Adipocyte (in vitro differentiated cells): ENCODE measurements at places on chromosomes 2 and 18.

- DNase-seq, result no peak
Measured at GRCh38 chr2:233853883-233854240, 473 bp downstream of the HJURP start.

DNA sequence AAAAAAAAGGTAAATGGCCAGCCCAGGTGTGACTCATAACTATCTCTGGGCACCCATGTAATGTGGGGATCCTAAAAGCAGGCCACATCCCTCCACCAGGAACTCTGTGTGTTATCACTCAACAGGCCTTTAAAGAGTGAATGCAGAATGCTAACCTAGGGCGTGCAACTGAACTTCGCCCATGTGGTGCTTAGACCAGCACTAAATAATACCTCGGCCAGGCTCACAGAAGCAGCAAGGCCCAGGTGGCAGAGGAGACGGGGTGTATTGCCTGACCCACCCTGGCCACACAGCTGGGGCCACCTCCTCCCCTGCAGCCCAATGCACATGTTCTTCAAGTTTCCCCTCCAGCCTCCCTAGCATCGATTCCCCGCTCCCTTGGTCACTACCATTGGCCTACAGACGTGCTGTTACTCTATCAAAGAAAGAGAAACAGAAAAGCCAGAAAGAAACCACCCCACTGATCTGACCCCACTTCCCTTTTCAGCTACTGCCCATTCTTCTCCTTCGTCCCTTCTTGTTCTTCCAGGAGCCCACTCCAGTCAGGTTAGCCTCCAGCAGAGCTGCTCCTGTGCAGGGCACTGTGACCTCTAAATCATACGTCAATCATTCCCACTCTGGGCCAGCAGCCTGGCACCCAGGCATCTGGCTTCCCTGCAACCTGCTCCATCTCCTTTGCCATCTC, 22.0 kb downstream of the FAM178B start:
- DNase-seq, result no peak

DNA sequence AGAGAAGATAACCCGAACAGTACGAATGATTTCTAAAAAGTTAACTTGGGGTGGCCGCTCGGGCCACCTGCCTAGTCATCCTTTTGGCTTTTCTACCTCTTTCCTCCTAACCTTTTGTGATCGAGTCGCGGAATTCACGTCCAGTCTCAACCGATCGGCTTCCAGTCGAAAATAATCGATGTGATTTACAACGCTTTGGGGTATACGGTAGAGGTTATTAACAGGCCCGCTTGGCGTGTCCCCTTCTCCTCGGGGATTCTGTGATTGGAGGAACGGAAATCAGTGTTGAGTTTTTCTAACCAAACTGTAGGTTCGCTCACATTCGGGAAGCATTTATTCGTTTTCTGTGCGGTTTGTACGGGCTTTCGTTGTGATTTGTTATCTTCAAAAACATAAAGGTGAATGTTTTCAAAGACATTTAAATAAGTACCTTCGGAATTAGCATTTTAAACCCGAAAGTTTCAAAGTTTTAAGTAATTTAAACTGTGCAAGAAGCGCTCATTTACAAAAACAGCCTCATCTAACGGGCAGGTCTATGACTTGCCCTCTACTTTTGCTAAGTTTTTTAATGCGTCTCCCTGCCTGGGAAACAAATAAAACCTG, 588 bp upstream of the FOXI3 start:
- peak; percentile 18 for DNase-seq

- DNase-seq, result peak; percentile 48
Measured at GRCh38 chr18:58903533-58903932, 38.9 kb downstream of the ZNF532 start.

DNA sequence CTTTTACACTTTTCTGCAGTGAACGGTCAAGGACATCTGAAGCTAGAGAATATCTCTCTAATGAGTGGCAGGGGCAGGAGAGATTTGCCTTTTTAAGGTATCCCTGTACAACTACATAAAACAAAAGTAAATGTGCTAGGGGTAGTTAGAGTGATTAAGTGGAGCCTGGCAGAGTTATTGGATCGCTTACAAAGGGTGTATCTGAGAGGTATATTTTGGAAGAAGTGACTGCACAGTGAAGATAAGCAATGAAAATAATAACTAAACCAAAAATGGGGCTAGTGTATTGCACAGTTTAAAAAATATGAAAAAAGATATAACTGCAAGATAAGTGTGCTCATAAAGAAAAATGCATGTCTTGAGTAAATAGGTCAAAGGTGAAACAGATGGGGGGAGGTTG, 193.5 kb upstream of the EPC2 start:
- DNase-seq, result no peak

GRCh38 chr18:37783771-37784170, 218.2 kb upstream of the CELF4 start:
- no peak for DNase-seq

GRCh38 chr2:25379535-25379934, 37.8 kb upstream of the DNMT3A start:
- no peak for DNase-seq

GRCh38 chr18:48199399-48199798, 209.8 kb downstream of the ZBTB7C start:
- no peak for DNase-seq

DNA sequence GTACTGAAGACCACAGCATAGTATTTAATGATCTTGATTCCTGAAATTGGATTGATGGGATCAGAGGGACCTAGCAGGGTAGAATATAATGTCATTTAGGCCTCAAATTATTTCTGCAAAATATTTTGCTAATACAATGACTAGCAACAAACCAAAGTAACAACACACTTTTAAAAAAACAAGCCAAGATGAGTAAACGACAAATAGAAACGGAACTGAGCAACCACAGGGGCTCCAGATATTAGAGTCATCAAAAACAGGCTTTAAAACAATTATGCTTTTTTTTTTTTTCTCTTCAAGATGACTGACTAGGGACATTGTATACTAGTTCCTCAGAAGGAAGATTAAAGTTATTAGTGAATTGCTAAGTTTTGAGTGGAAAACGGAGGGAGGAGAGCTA, 447.1 kb upstream of the MMADHC start:
- DNase-seq, result no peak

GRCh38 chr18:62279561-62279960, 45.5 kb upstream of the TNFRSF11A start:
- no peak for DNase-seq

DNA sequence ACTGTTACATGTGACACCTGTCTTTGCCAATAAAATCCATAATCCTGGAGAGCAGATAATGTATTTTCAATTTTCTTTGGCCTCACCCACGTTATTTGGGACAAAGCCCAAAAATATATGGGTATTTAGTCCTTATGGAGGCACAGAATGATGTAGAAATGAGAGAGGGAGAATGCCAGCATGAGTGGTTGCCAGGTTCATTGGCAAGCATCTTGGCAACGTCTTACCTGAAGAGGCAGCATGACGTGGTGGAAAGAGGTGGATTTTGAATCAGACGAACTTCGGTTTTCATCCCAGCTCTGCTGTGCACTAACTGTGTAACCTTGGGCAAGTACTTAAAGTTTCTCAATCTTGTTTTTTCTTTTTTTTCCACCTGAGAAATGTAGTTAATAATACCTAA, 969.6 kb upstream of the PIK3C3 start:
- DNase-seq, result no peak

DNA sequence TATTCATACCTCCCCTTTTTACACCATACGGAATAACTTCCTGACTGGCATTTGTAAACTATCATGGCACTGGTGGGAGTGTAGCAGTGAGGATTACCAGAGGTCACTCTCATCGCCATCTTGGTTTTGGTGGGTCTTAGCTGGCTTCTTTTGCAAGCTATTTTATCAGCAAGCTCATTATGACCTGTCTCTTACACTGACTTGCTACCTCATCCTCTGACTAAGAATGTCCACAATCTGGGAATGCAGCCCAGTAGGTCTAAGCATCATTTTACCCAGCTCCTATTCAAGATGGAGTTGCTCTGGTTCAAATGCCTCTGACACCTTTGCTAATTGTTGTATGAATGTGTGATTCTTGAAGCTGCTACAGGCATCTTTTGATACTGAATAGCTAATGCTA, 950.8 kb upstream of the SLC39A10 start:
- DNase-seq, result no peak

- peak; percentile 38 for DNase-seq
Measured at GRCh38 chr2:65722028-65722778, 289.8 kb upstream of the SPRED2 start.

DNA sequence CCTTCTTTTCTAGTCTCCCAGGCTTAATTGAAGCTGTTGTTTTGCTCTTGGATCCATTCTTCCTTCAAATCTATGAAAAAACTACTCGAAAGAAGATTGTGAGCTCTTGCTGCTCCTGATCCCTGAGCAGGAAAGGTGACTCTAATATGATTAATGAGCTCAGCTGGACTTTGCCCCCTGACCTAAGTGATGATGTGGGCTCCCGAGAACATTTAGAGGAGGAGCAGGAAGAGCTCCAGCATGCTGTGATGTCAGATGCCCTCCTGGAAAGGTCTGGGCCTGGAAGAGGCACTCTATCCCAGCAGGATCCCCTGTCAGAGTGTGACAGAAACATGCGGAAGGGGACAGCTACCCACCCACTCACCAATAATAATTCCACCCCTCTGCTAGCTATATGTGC, 117.9 kb upstream of the PELI1 start:
- DNase-seq, result no peak

- no peak for DNase-seq
Measured at GRCh38 chr2:62114564-62114963, 81.4 kb upstream of the B3GNT2 start.

DNA sequence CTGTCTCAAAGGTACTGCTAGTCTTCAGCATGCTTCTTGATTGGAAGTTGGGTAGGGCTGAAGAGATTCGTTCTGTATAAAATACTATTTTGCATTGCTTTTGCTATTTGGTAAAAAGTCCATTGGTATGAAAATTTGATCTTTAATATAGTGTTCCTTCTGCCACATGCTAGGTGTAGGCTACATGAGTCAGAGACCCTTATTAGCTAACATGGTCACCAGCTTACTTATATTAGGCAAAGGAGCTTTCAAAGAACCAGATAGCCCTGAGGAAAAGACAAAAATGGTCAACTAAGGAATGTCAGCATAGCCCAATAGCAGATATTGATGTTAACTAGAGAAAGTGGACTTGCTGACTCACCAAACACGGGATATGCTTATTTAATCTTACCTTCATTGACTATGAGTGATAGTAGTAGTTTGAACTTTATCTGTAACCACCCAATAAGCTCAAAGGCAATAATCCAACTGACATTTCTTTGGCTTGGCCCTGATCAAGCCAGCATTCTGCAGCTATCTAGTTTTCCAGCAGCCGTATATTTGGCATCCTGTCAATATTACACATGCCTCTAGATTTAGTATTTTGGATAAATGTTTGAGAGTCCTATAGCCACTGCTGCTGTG, 110.0 kb downstream of the TPGS2 start:
- DNase-seq, result no peak

DNA sequence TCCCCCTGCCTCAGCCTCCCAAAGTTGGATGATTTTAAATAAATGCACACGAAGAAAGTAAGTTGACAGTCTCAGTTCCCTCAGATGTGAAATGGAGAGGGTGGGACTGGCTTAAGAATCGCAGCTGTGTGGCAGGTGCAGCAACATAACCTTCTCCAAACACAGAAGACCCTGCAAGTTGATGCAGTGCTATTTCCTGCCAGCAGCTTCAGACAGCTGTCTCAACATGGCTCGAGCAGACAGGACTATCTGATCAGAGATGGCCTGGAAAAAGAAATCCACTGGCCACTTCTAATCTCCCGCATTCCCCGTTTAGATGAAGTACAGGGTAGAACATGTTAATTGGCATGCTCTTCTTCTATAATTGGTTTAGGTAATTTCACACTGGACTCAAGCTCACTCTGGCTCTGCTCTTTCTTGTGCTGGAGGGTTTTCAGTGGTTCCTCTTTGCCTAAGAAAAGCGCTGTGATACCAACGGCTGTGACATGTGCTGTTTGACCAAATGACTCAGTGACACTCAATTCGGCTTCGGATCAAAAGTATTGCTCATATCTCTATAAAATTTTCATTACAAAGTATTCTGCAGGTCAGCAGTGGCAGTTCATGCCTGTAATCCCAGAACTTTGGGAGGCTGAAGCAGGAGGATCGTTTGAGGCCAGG, 40.2 kb downstream of the MYOM1 start:
- DNase-seq, result no peak

DNA sequence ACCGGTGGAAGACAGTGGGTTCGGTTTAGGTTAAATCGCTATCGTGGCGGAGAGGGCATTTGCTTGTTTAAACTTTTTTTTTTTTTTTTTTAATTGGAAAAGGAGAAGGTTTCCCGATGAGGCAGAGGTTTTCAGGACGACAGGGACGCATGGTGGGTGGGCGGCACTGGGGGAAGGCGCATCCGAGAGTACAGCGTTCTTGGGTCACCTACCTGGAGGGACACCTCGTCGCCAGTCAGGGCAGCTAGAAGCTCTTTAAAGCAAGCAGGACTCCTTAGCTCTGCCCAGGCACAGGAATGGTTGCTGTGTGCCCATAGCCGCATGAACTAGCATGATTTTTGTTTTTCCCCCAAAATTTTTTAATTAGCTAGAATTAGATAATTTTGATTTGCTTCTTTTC, 437 bp downstream of the LDLRAD4 start:
- no peak for DNase-seq

GRCh38 chr2:76381624-76382023, 670.9 kb upstream of the GCFC2 start:
- no peak for DNase-seq
